ENCODE measurements at places on chromosomes 7 and 10.

GRCh38 chr10:87557409-87557808, 52.7 kb downstream of the MINPP1 start:
- no peak for DNase-seq

GRCh38 chr10:77245953-77246352, 391.7 kb downstream of the KCNMA1 start:
- no peak for DNase-seq

GRCh38 chr7:45638916-45639315, 64.7 kb downstream of the ADCY1 start:
- no peak for DNase-seq

GRCh38 chr10:102423372-102423968, 2.8 kb downstream of the FBXL15 start:
- no peak for DNase-seq

GRCh38 chr10:118220346-118220850, 121.7 kb downstream of the FAM204A start:
- no peak for DNase-seq
